ENCODE measurements at places on chromosomes 2 and 18.
A peak's percentile ranks its signal among the peaks of the same experiment; 100 is the strongest.

GRCh38 chr2:36951027-36951518 lies 15.3 kb downstream of the STRN start:
- H3K27me3 ChIP-seq = no peaks in the 10 kb centered on the region
- DNase-seq = no peak
- no peaks in the 10 kb centered on the region for H3K36me3 ChIP-seq

DNA sequence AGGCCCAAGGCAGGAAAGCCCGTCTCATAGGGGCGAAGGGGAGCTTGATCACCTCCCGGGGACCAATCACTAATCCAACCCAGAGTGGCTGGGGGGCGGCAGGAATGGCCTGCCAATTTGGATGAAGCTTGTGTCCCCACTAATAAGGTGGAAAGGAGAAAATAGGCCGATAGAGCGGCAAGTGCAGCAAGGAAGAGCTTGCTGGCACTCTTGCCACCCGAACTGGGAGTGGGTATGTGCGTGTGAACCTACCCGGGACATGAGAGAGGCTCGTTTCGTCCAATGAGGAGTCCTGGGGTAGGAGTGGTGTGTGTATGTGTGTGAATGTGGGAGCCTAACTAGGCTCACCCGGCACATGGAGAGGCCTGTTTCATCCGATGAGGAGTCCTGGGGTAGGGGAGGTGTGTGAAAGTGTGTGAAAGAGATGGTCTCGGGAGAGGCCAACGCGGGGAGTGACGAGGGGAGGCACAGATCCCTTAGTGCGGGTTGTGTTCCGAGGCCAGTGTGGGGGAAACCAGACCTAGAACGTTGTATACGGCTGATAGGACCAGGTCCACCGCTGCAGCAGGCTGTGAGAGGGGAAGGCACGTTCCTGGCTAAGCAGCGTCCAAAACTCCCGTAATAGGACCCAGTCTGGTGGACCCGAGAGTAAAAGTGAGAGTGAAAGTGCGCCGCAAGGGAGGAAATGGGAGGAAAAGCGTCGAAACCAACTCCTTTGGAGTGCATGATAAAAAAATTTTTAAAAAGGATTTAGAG lies 47.1 kb upstream of the SELENOI start:
- H3K4me1 ChIP-seq = no peaks in the 10 kb centered on the region
- H3K4me3 ChIP-seq = peak overlapping the region; percentile 62
- H3K27me3 ChIP-seq = no peaks in the 10 kb centered on the region
- DNase-seq = no peak
- H3K27ac ChIP-seq = peak overlapping the region; percentile 79

- no peak overlapping the region for H3K4me3 ChIP-seq
- no peaks in the 10 kb centered on the region for H3K36me3 ChIP-seq
- DNase-seq = no peak
- H3K27me3 ChIP-seq = no peaks in the 10 kb centered on the region
Measured at GRCh38 chr2:158766524-158766923, 28.6 kb upstream of the DAPL1 start.

DNA sequence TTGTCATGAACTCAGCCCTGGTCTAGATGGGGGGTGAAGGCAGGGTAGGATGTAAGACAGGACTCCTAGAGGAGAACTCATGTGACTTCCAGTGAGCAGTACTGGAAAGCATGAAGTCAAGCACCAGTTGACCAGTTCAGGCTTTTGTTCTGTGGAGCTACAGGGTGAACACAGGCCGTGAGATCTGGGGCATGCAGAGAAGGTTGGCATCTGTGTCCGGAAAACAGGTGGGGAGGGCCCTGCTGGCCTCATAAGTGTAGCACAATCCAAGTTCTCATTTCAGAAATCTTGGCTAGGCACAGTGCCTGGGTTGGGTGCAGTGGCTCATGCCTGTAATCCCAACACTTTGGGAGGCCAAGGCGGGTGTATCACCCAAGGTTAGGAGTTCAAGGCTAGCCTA lies 50.9 kb upstream of the SPATS2L start:
- H3K27ac ChIP-seq = no peak overlapping the region
- H3K27me3 ChIP-seq = no peaks in the 10 kb centered on the region
- no peak overlapping the region for H3K4me3 ChIP-seq
- H3K36me3 ChIP-seq = no peaks in the 10 kb centered on the region
- H3K4me1 ChIP-seq = peaks cover 7% of the 10 kb centered on the region

- no peak overlapping the region for H3K27ac ChIP-seq
- no peaks in the 10 kb centered on the region for H3K4me1 ChIP-seq
- no peaks in the 10 kb centered on the region for H3K36me3 ChIP-seq
- DNase-seq = no peak
- no peaks in the 10 kb centered on the region for H3K27me3 ChIP-seq
- no peak overlapping the region for H3K4me3 ChIP-seq
Measured at GRCh38 chr2:113227290-113227689, 51.4 kb downstream of the PAX8 start.

- no peaks in the 10 kb centered on the region for H3K36me3 ChIP-seq
- no peak overlapping the region for H3K27ac ChIP-seq
- peak; percentile 40 for DNase-seq
- H3K4me3 ChIP-seq = no peak overlapping the region
- no peaks in the 10 kb centered on the region for H3K27me3 ChIP-seq
Measured at GRCh38 chr2:43609290-43609918, 13.6 kb upstream of the THADA start.

- no peak overlapping the region for H3K27ac ChIP-seq
- H3K4me1 ChIP-seq = no peaks in the 10 kb centered on the region
- no peak for DNase-seq
- no peak overlapping the region for H3K4me3 ChIP-seq
Measured at GRCh38 chr2:61205132-61205531, 43.1 kb downstream of the C2orf74 start.

- no peaks in the 10 kb centered on the region for H3K36me3 ChIP-seq
- no peak overlapping the region for H3K27ac ChIP-seq
- no peak overlapping the region for H3K4me3 ChIP-seq
- no peaks in the 10 kb centered on the region for H3K27me3 ChIP-seq
- no peak for DNase-seq
Measured at GRCh38 chr2:68379184-68379708, 14.2 kb downstream of the PLEK start.

- H3K4me3 ChIP-seq = no peak overlapping the region
- peaks cover 22% of the 10 kb centered on the region for H3K27me3 ChIP-seq
- no peak overlapping the region for H3K27ac ChIP-seq
- H3K36me3 ChIP-seq = no peaks in the 10 kb centered on the region
Measured at GRCh38 chr2:85988175-85988913, 99.6 kb upstream of the ST3GAL5 start.

DNA sequence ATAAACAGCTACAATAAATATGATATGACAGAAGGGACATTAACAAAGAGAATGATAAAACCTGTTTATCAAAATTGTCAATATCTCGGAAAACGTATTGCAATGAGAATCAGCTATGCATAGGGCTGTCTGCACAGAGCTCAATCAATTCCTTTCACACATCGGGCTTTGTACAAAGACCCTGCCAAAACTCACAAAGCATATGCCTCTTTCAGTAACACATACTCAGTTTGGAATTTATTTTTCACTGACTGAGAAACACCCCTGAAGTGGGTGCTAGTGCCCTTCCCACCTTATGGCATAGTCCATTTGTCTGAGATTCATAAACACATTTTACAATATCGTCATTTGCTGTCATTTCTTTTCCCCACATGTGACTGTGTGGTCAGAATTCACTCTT lies 815.8 kb upstream of the FAM98A start:
- no peaks in the 10 kb centered on the region for H3K27me3 ChIP-seq
- no peaks in the 10 kb centered on the region for H3K4me1 ChIP-seq
- no peak for DNase-seq
- no peaks in the 10 kb centered on the region for H3K36me3 ChIP-seq
- H3K4me3 ChIP-seq = no peak overlapping the region

DNA sequence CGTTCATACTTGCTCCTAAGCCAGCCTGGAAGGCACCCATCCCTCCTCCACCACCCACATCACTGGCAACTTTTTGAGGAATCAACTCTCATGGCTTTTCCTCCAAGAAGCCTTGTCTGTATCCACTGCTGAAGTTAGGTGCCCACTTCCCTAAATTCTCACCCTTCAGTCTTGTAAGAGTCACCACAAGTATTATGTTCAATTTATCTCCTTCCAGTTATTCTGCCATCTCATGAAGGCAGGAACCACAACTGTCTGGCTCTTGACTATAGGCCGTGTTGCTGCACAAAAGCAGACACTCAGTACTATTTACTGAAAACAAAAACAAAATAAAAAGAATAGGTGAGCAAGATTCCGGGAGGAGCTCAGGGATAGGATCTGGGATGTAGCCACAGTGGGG lies 234.8 kb downstream of the CYRIA start:
- H3K4me3 ChIP-seq = no peak overlapping the region
- DNase-seq = no peak
- H3K27me3 ChIP-seq = no peaks in the 10 kb centered on the region
- H3K4me1 ChIP-seq = peaks cover 4% of the 10 kb centered on the region
- no peaks in the 10 kb centered on the region for H3K36me3 ChIP-seq

DNA sequence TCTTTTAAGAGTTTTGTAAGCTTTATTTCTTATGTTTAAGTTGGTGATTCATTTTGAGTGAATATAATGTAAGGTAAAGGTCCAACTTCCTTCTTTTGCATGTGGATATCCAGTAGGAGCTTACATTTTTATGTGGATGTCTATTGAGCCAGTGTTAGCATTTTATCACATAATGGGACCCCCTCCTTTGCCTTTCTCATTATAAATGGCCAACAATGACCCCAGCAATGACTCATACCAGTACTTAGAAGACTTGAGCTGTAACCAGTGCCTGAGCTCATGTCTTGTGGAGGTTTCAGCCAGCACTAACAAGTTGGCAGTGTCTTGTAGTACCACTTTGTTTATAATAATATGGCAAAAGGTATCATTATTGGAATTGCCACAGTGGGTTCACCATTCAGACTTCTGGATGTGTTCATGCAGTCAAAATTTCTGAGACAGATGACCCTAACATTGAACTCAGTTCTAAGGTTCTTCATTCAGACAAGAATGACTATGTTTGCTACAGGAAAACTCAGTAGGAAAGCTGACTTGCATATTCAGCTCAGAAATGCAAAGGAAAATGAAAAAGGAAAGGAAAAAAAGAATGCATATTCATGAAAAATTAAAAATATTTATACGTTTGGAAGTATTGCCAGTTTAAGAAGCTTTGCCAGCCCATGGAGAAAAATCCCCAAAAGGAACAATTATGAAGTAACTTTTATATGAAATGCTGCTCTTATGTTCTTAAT lies 41.0 kb downstream of the CDKL4 start:
- H3K27me3 ChIP-seq = no peaks in the 10 kb centered on the region
- H3K36me3 ChIP-seq = no peaks in the 10 kb centered on the region
- no peak overlapping the region for H3K27ac ChIP-seq

- no peak overlapping the region for H3K27ac ChIP-seq
- no peaks in the 10 kb centered on the region for H3K36me3 ChIP-seq
- no peaks in the 10 kb centered on the region for H3K4me1 ChIP-seq
- peaks cover 3% of the 10 kb centered on the region for H3K27me3 ChIP-seq
- no peak for DNase-seq
Measured at GRCh38 chr2:149344105-149344504, 13.7 kb downstream of the LYPD6 start.

GRCh38 chr2:28972778-28973335 lies 8.2 kb upstream of the TOGARAM2 start:
- no peak overlapping the region for H3K27ac ChIP-seq
- H3K36me3 ChIP-seq = no peaks in the 10 kb centered on the region
- DNase-seq = no peak

- H3K4me3 ChIP-seq = no peak overlapping the region
- H3K27ac ChIP-seq = no peak overlapping the region
- no peaks in the 10 kb centered on the region for H3K27me3 ChIP-seq
- H3K36me3 ChIP-seq = no peaks in the 10 kb centered on the region
- no peaks in the 10 kb centered on the region for H3K4me1 ChIP-seq
Measured at GRCh38 chr2:198546122-198546521, 741.7 kb downstream of the PLCL1 start.

GRCh38 chr2:225041851-225042799 lies at the start of gene DOCK10:
TSS of gene DOCK10 (minus strand) at chr2:225042468. CDS start at chr2:225042374, 94 bp downstream.
- H3K4me1 ChIP-seq = peaks cover 27% of the 10 kb centered on the region
- no peak within 1 kb of the TSS for H3K27ac ChIP-seq
- H3K4me3 ChIP-seq = peak within 1 kb of the TSS; percentile 53
- H3K27me3 ChIP-seq = peaks cover 58% of the 10 kb centered on the region
- H3K36me3 ChIP-seq = no peaks in the 10 kb centered on the region

DNA sequence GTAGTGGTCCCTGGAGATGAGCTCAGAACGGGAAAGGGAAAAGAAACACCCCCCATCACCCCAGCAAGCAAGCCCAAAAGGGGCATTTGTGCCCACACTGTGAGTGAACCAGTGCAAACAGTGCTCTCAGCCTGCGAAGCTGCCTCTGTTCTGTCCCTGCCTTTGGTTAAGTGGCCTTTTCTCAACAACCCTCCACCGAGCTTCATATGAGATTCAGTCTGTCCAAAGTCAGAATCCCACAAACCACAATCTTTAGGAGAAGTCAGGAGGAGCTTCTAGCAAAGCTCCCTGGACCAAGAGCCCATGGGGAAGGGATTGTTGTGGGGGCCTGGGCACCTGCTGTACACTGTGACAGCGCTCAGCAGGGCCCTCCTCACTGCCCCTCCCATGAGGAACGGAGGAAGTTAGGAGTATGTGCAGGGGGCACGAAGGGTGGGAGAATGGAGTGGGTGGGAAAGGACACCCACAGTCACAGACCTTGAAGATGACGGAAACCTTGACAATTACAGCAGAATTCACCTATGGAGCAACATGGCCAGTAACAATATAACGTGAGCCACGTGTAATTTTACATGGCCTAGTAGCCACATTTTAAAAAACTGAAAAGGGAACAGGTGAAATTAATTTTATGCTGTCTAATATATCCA lies 119.5 kb downstream of the SMAD7 start:
- peaks cover 88% of the 10 kb centered on the region for H3K4me1 ChIP-seq
- H3K27me3 ChIP-seq = no peaks in the 10 kb centered on the region
- H3K4me3 ChIP-seq = no peak overlapping the region
- no peaks in the 10 kb centered on the region for H3K36me3 ChIP-seq
- H3K27ac ChIP-seq = no peak overlapping the region

GRCh38 chr2:43343573-43344304 lies 117.3 kb upstream of the ZFP36L2 start:
- peak overlapping the region; percentile 84 for H3K27ac ChIP-seq
- peaks cover 76% of the 10 kb centered on the region for H3K4me1 ChIP-seq
- peak; percentile 31 for DNase-seq
- H3K27me3 ChIP-seq = no peaks in the 10 kb centered on the region

DNA sequence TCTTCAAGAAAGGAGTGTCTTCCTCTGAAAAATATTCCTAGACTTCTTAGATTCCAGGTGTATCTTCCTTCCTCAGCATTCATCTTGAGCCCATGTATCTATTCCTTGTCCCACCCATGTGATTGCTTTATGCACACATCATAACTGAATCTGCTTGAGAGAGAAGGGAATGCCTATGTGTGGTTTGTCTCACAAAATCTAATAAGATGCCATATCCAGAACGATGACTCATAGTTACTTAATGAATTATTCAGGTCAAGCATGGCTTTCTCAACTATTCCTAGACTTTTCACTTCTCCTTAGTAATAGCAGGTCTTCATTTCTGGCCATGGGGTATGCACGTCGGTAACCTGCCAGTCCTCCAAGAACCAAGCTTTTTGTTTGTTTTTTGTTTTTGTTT lies 121.8 kb downstream of the SETBP1 start:
- H3K27me3 ChIP-seq = no peaks in the 10 kb centered on the region
- peaks cover 75% of the 10 kb centered on the region for H3K4me1 ChIP-seq
- H3K36me3 ChIP-seq = no peaks in the 10 kb centered on the region
- no peak overlapping the region for H3K4me3 ChIP-seq

GRCh38 chr2:5373200-5373599 lies 319.0 kb upstream of the SOX11 start:
- H3K4me1 ChIP-seq = peaks cover 9% of the 10 kb centered on the region
- H3K36me3 ChIP-seq = no peaks in the 10 kb centered on the region
- H3K27ac ChIP-seq = no peak overlapping the region
- no peak for DNase-seq
- no peaks in the 10 kb centered on the region for H3K27me3 ChIP-seq

- H3K27ac ChIP-seq = no peak overlapping the region
- H3K4me1 ChIP-seq = no peaks in the 10 kb centered on the region
- H3K4me3 ChIP-seq = no peak overlapping the region
- H3K27me3 ChIP-seq = no peaks in the 10 kb centered on the region
Measured at GRCh38 chr2:141848191-141848590, 282.6 kb downstream of the LRP1B start.

Measured in heart right ventricle (tissue), 16 donors.